ENCODE measurements at places on chromosomes 2 and 18.

- no peak for DNase-seq
These were observed 16.0 kb upstream of the TSPYL6 start for GRCh38 chr2:54271843-54272627.

- DNase-seq = no peak
These were observed 69.7 kb downstream of the LYPD6 start for GRCh38 chr2:149399934-149400615.

DNA sequence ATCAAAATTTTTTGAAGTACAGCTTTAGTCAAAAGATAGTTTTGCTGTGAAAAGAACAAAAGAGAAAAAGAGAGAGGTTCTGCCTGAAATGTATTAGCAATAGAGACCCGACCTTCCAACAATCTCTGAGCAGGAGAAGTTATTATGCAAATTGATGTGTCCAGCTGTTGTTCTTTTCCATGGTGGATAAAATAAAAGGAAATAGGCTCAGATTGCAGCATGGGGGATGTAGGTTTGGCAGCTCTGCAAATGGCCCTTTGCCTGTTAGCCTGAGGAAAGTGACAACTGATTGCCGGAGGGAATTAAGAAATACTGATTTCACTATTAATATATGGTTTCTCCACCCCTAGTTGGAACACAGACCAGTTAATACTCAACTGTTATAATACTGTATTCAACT is 1283.2 kb upstream of the NXPH2 start:
- DNase-seq = no peak

- no peak for DNase-seq
These were observed 567.5 kb downstream of the SLC4A3 start for GRCh38 chr2:220194630-220195584.

DNA sequence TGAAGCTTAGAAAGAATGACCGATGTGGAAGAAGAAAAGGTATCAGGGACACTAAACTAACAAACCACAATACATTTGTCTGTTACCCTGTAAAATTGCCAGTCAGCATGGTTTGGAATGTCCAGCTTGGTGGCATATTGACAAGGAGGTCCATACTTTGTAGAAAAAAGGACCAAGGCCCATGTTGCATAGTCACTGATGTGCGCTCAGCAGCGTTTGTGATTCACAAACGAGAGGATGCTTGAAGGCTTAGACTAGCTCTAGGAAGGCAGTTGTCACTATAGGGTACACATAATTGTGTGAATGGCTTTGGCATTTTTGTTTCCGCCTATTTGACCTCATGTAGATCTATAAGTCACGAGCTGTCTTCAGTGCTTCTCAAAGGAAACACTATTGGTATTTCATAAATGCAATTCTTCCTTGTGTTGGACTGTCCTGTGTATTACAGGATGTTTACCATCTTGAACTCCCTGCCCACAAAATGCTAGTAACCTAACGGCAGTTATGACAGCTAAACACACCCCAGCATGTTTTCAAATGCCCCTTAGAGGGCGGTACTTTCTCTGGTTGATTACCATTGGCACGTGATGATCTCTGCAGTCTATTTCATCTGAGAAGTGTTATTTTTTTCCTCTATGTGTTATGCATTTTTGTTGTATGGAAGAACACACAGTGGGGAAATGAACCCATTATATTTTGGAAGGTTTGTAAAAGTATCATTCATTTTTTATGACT is 304.2 kb downstream of the CYRIA start:
- DNase-seq = no peak

DNA sequence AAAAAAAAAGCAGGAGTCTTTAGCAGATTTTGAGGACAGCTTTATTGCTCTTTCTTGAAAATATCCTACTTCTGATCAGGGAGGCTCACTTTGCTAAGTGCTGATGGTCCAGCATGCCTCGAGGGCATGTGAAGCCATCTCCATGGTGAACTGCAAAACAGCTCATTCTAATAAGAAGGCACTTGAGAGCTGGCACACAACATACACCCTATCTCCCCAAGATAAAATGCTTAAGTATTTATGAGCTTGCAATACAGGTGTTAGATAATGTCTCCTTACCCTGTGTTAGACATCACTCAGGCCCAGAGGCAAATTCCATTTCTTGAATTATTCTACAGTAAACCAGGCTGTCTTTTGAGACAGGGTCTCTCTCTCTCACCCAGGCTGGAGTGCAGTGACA is 2.7 kb downstream of the ENOSF1 start:
- DNase-seq = no peak

GRCh38 chr2:218074031-218074430 is 5.0 kb downstream of the RUFY4 start:
- no peak for DNase-seq

- DNase-seq = no peak
These were observed 155.4 kb upstream of the FSIP2 start for GRCh38 chr2:185583058-185583816.

DNA sequence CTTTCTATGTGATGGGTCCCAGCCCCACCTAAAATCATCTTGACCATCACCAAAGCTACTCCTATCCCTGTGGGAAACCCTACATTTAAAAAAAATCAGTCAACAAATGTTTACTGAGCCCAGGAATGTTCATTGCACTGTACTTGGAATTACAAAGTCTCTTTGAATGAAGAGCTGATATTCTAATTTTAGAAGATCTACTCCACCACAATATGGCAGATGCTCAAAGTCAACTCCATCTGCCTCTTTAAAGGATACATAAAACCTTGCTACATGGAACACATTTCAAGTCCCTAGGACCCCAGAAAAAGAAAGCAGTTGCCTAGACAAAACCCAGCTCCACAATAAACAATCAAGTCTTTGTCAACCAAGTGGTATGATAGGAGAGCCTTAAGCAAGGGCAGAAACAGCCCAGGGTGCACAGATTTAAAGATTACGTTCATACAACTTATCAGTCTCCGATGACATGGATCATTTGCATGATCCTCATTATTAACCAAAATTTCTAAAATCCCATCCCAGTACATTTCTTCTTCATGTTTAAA is 234.3 kb upstream of the ACVR2A start:
- no peak for DNase-seq

GRCh38 chr2:54106631-54107454 is 8.6 kb upstream of the ACYP2 start:
- DNase-seq = no peak

- no peak for DNase-seq
These were observed 19.3 kb downstream of the GPD2 start for GRCh38 chr2:156455361-156455975.

DNA sequence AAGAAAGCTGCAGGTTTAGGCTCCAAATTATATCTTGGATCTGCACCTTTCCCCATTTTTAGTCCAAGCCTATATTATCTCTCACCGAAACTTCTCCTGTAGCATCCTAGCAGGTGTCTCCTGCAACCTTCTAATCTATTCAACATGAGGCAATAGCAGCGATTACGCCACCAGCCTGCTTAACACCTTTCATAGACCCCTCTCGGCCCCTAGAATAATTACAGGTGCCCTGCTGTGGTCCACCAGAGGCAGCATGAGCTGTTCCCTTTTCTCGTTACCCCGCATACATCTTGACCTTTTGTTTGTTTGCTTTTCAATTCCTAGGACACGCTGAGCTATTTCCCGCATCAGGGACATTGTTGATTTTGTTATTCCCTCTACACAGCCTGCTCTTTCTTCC is 361.9 kb downstream of the CYRIA start:
- no peak for DNase-seq

- no peak for DNase-seq
These were observed 22.8 kb upstream of the SCN7A start for GRCh38 chr2:166516712-166517303.

GRCh38 chr2:63544017-63544627 is 44.2 kb downstream of the WDPCP start:
- DNase-seq = no peak

DNA sequence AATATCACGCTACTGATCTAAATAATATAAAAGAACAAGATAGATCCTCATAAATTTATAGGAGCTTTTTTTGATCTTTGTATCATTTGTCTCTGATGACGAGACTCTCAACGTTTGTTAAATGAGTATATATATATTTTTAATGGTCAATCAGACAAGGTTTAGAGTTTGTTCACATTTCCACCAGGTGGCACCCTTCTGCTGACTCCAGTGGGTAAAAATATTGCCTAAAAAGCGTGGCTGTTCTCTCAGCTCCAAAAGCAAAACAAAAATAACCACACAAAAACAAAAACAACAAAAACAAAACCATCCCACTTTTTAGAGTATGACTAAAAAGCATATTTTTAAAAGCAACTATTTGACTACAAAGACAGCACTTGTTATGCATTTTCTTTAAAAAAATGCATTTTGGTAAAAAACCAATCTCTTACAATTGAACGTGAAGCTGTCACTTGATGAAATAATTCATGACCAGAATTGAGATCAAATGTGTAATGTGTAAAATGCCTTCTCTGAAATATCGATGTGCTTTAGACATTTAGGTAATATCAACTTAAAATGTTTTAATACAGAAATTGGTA is 723.2 kb downstream of the DPP10 start:
- peak; percentile 34 for DNase-seq

- peak; percentile 54 for DNase-seq
These were observed 516 bp downstream of the EIF2AK2 start for GRCh38 chr2:37156071-37156856.

GRCh38 chr2:158484892-158485556 is 28.3 kb downstream of the PKP4 start:
- DNase-seq = no peak

DNA sequence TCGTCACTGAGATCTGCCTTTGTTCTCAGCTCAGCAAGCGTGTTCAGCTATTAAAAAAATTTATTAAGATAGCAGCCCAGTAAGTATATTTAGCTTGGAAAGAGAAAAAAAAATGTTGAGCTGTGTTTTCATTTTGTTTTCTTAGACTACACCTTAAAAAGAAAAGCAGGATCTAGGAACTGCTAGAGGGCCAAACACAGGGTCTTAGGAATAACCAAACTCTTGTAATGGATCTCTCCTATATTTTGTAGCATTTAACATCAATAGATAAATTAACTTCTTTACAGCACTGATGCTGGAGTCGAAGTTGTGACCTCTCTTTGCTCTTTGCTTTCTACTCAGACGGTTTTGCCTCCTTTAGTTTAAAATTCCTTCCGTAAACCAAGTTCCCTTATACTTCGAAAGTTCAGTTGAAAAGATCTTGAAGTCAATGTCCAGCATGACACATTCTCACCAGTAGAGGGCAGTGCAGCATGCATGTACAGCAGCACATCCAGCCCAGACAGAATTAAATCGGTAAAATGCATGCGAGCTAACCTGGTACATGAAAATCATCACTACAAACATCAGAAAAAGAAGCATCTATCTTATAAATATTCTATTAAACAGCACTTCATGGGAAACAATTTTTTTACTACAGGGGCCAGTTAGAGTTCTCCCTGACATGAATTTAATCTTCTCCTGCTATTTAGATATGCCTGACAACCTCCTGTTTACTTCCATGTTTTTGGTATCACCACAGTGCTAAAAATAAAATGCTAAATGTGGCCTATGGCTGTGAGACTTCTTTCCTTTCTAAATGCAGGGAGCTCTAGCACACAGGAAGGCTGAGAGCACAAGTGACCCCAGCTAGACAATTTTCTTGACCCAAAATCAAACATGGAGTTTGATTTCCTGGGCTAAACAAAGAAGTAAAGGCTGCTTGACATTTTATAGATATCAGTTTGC is 48.2 kb upstream of the MAP3K20 start:
- DNase-seq = peak; percentile 75

GRCh38 chr2:119718501-119719260 is 39.7 kb downstream of the TMEM177 start:
- no peak for DNase-seq

DNA sequence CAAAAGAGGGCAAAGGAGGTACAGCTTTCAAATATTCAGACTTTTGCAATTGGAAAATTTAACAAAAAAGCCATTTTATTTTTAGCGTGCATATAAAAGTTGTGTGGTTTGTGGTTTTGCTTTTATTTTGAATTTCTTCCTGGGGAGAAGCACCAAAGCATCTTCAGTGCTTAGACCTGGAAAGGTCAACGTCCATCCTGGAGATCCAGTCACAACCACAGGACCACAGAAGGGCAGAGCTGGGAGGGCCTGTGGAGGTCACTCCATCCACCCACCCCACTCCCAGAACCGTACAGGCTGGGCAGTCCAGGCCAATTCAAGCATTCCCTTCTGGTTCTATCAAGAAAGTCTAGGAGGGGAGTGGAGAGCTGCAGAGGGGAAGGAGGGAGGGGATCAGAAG is 43.8 kb downstream of the MPHOSPH10 start:
- no peak for DNase-seq

- DNase-seq = no peak
These were observed 43.1 kb downstream of the CPO start for GRCh38 chr2:206982360-206982955.

GRCh38 chr2:131659168-131659572 is 131.5 kb downstream of the CCDC74A start:
- no peak for DNase-seq

GRCh38 chr2:162768656-162769055 is 69.9 kb downstream of the KCNH7 start:
- no peak for DNase-seq

DNA sequence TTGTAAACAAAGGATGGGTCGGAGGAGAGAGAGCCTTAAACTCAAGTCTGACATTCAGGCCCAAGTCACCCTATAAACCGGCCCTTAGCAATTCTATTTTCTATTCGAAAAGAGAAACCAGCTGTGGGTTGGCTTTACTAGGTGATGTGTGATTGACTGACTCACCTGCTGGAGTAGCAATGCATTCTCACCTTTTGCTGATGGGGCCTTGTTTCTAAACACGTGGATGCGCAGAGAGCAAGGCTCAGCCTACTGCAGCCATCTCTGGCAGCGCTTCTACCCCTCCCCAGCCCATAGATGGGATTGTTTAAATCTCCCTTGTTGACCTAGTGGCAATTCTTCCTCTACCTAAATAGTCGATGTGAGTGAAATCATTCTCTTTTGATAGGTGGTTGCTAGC is 138.5 kb downstream of the MEIS1 start:
- DNase-seq = no peak

- no peak for DNase-seq
These were observed 79.1 kb downstream of the TWIST2 start for GRCh38 chr2:238926761-238927611.
